Activated CD8-positive, alpha-beta memory T cell treated with anti-CD3 and anti-CD28 coated beads for 1 hour (primary cell): ENCODE measurements at places on chromosomes 11 and 22.
A peak's percentile ranks its signal among the peaks of the same experiment; 100 is the strongest.

DNA sequence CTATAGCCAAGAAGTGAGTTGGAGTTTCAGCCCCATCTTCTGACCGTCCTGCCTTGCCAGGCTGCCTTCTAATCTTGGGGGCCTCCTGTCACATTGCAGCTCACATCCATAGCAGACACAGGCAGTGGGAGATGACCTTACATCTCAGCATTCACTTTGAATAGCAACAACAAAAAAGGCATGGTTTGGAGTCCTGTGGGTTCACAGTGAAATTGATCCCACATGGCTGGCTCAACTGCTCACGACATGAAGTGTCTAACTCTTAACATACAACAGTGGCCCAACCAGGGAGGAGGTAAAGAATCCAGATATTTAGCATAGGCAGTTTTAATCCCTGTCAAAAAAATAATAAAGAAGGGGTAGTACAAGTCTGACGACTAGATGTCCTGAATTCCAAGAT, 38.1 kb downstream of the DBX1 start:
- DNase-seq, result no peak

- peak; percentile 14 for DNase-seq
These were observed 536 bp downstream of the YWHAH start for GRCh38 chr22:31944700-31945442.

GRCh38 chr11:76610871-76611475, 59.6 kb downstream of the LRRC32 start:
- no peak for DNase-seq

GRCh38 chr11:69040581-69041260, 8.0 kb upstream of the TPCN2 start:
- no peak for DNase-seq

DNA sequence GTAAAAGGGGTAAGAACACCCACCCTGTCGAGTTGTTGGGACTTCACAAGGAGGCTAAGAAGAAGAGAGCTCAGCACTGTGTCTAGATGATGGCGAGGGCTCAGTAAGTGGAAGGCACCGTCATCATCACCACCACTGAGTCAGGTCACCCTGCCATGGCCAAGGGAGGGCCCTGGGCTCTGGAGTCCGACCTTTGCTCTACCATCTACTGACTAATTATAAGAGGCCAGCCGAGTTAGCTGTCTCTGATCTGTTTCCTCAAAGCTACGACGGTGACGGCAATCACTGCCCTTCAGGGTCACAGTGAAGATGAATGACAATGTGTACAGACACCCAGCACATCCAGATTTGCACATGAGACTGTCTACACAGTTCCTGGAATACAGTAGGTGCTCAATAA, 29.3 kb downstream of the KIAA0930 start:
- DNase-seq, result no peak

DNA sequence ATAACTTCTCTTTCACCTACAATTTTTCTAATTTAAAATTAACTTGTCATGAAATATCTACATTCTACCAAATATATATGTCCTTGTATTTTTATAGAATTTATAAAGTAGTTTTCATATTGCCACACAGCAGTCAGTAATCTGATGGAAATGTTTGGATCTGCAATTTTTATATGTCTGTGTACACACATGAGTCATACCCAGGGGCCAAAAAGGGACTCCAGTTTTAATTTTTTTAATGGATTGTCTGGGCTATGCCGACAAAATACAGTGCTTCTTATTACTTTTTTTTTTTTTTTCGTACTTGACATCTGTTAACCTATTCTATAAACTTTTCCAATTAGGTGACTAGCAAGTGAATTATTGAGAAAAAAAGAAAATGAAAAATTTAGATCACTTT, 6.3 kb downstream of the GUCY1A2 start:
- no peak for DNase-seq

DNA sequence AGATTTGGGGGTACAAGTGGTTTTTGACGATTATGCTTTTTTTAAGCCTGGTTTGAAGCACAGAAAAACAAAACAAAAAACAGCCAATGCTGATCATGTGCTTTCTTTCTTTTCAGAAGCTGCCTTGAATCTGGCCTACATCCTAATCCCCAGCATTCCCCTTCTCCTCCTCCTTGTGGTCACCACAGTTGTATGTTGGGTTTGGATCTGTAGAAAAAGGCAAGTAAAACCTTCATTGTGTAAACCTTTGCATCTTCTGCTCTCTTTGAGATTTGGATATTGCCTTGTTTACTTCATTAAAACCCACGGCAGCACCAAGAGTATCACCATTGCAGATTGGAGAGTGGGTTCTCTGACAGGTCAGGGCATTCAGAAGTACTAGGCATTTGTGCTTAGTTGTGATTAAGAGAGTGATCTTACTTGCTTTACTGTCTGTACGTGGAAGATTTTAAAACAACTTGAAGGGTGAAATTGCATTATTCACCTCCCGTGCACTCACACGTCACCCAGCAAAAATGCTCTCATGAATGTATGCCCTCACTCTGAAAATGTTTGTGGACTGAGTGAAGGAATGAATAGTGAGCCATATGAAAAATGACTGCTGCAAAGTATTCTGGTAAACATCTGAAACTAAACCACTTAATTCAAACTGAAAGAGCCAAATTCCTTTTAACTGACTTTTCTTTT, 17.0 kb downstream of the LAYN start:
- no peak for DNase-seq

GRCh38 chr11:31953803-31954327, 137.0 kb upstream of the RCN1 start:
- no peak for DNase-seq

- DNase-seq, result no peak
These were observed 21.7 kb upstream of the SLN start for GRCh38 chr11:107733518-107733917.

GRCh38 chr11:45857961-45858474, 10.7 kb downstream of the CRY2 start:
- DNase-seq, result no peak

DNA sequence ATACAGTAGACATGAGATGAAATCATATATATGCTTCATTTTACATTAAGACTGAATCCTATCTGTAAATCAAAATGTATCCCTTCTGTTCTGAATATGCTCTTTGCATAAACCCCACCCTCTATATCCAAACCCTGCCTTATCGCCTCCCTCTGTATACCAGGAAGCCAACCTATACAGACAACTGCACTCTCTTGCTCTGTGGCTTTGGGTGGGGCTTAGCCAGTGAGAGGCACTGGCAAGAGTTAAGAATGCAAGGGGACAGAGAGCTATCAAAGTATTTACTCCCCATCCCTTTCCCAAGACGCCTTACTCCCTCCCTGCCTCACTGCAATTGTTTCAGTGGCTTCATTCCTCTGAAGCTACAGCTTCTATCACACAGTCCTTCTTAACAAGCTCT, 309.8 kb downstream of the TTC28 start:
- DNase-seq, result no peak

GRCh38 chr11:70627219-70627618, 228.9 kb downstream of the CTTN start:
- no peak for DNase-seq

DNA sequence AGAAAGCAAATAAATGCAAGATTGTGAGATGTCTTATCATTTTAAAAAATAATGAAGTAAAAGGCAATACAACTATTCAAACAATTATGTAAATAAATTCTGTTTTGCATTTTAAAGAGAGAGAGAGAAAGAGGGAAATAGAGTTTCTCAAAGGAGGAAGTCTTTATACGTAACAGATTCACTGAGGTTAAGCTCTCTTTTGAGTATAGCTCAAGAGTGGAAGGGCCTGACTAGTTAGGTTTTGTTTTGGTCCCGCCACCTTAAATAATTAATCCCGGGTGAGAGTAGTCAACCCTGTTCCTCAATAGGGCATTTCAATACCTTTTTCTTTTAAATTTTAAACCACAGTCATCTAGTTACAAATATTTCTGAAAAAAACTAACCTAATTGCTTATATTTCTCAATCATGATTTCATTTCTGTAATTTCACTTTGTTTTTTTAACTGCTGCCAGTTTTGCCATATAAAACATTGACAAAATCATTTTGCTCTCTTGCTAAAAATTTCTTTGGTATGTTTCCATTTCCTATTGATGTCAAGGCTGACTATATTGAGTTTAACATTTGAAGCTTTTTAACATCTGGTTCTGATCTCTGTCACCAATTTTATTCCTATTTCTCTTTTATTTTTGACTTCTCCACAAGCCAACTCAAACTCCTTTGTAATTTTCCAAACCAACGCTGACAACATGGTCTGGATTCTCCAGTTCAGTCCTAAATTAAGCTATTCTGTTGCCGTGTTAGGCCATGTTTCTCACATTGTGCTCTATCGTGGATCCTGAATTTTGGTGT, 10.3 kb downstream of the OR10D3 start:
- DNase-seq, result no peak

DNA sequence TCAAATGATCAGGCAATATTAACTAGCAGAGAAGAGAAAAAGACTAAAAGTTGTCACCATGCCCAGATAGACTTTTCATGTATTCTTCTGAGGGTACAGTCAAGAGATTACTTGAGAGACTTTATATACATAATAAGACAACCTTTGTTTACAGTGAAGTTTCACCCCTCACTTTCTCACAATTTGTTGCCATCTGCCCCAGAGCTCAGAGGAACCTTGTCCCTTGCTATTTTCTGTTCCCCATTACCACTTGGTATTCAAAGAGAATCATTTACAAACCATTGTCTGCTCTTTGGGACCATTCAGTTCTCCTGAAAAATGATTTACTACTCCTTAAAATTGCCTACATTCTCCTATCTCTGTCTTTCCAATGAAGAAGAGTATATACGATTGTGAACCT, 544.6 kb downstream of the CNTN5 start:
- no peak for DNase-seq

DNA sequence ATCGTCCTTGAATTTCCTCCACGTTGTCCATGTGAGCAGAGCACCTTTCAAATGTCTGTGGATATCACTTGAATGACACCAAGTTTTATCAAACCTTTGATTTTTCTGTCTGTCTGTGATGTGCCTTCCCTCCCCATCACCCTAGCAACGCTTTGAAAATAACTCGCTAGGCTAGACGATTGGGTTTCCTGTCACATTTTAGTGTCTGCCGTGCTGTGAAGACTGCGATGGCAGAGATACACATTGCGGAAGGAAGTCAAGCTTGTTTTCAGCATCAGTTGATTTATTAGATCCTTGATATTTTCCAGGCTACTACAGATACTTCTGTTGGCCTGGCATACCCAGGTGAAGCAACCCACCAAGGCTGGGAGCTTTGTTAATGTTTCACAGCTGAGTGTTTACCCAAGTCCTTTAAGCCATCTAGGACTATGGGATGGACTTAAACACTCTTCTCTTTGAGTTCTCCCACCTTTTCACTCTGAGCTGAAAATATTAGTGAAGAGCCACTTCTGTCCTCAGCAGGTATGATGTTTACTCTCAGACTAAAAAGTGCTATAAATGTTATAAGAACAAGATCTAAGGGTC, 93.6 kb upstream of the CD44 start:
- DNase-seq, result peak; percentile 33

GRCh38 chr11:134045799-134046635, 22.9 kb upstream of the JAM3 start:
- no peak for DNase-seq

DNA sequence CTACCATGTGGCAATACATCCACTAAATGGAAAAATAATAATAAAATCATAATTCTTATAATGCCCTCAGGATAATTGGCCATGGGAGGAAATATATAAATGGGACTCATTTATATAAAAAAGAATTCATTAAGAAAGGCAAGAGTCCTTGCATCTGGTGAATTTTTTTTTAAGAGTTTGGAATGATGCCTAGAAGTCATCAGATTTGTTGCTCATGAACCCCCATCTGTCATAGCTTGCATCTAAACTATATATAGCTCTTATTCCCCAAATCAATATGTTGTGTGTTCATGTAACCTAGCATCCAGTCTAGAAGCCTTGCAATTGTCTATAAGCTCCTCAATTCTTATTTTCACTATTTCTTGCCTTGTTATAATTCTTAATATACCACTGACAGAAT, 75.9 kb downstream of the CADM1 start:
- DNase-seq, result no peak

DNA sequence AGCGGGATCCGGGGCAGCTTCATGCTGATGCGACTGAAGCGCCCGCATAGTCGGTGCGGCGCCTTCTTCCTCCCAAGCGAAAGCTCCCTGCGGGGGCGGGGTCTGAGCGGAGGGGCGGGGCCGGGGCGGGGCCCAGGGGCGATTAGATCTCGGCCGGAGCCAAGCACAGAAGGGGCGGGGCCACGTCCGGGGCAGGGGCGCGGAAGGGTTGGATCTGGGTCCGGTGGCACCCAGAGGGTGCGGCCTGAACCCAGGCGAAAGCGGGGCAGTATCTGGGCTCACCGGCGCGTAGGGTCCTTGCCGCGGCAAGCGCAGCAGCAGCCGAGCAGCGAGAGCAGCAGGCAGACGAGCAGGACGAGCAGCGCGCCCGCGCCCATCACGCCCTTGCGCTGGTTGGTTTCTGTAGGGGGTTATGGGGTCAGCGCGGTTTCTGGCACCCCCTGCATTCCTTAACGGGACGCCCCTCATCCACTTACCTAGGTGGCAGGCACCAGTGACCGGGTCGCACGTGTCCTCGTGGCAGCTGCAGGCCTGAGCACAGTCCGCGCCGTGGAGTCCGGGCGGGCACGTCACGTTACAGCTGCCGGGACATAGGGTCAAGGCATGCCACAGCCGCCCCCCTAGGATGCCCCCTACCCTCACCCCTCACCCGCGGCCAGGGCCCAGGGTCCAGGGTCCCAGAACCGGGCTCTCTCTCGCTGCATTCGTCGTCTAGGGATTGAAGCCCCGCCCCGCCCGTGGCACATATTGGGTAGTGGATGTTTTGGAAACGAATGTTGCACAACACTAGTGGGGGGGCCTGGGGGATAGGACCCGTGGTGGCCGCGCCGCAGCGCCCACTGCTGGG, 8.1 kb downstream of the SCARF2 start:
- peak; percentile 54 for DNase-seq

DNA sequence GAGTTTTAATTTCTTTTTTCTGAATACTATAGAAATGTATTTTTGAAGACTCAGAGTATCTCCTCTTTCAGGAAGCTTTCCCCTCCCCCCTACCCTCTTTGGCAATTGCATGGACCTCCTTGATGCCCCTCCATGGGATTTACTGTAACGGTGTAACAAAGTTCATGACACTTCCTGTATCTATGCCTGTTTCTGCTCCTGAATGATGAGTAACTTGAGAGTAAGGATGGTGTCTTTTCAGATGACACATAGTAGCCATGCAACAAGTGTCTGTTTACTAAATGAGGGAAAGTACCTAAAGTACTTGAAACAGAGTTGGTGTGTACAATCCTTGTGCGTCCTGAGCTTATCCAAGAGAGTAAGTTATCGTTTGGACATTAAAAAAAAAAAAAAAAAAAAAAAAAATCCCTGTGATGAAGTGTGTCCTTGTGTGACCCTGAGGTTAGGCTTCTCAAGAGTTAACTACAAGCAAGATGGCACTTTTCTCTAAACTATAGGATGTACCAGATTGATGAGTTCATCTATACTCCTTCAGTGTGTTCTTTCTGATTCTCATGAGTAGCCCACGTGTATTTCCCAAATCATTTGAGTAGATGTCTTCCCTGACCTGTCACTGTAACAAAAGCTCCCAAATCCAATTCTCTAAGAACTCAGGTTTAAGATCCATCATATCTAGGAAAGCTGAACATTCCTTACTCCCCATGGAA, 7.4 kb downstream of the ETS1 start:
- DNase-seq, result no peak

GRCh38 chr22:32820131-32821119, 18.9 kb downstream of the TIMP3 start:
- no peak for DNase-seq
